ENCODE measurements at places on chromosomes 11 and 22.

DNA sequence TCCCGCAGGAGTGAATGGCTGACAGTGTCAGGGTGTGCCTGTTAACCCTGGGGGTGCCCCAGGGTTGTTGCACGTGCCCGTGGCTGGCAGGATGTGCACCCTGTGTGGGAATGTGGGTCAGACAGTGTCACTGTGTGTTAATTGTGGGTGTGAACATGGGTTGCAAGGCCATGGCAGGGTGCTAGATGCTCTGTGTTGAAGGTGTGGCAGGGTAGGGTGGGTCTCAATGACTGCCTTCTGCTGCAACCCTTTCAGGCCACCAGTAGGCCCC is 8.3 kb downstream of the RIN1 start:
- DNase-seq, result no peak

DNA sequence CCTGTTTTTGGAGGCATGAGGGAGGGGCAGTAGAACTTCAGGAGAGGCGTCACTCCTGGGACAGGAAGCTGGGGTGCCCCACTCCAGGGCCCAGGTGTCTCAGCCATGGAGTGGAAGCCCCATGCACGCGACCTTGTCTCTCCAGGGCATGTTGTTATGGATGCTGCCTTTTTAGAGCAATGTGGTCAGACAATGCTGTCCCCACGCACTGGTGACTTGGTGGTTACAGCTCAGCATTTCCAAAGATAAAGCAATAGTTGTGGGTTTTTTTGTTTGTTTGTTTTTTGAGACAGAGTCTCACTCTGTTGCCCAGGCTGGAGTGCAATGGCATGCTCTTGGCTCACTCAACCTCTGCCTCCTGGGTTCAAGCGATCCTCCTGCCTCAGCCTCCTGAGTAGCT is 22.3 kb downstream of the EIF4G2 start:
- no peak for DNase-seq

DNA sequence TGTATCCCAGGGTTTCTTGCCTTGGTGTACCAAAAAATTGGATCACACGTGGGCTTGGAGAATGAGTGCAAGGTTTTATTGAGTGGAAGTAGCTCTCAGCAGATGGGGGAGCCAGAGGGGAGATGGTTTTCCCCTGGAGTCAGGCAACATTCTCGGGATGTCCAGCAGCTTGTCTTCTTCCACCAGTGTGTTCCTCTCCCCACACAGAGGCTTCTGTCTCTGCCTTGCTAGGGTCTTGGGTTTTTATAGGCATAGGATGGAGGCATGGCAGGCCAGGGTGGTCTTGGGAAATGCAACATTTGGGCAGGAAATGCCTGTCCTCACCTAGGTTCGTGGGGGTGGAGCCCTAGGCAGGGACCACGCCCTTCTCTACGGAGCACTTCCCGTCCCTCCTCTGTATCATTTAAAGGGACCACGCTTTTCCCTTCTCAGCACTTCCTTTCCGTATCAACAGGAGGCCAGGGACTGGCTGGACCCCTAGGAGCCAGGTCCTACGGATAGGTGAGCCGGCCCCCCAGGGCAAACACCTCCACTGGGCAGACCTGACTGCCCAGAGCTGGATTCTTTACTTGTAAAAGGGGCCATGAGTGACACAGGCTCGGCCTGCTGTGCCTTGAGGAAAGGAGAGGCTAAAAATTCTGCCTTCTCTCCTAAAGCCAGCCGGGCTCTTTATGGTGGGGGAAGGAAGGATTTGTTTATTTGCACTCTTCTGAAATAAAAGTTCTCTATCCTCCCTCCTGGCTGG is 55.3 kb upstream of the CCDC188 start:
- DNase-seq, result peak; percentile 31

DNA sequence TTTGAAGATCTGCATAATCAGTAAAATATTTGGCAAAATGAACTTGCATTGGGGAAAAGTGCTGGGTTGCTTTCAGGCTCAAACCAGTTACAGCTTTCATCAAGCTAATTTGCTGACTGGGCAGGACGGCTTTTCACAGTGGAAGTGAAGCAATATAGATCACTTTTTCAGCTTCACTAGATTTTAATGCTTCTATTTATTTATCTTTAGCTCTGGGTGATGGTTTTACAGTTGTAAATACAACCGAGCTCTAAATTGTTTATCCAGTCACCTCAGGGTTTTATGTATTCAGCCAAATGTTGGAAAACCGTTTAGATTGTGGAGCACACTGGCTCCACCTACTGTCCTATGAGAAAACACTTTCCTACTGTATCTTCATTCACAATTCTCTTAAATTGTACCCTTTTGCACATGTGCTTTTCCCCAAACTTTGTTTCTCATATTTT is 58.2 kb downstream of the ACER3 start:
- DNase-seq, result no peak

DNA sequence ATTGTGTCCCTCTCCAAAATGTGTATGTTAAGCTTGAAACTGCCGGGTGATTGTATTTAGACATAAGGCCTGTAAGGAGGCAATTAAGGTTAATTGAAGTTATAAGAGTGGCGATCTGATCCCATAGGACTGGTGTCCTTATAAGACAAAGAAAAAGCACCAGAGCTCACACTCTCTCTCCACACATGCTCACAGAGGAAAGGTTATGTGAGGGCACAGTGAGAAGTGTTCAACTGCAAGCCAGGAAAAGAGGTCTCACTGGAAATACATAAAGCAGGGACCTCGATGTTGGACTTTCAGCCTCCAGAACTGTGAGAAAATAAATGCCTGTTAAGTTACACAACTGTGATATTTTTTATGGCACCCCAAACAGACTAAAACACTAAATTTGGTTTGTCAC is 1233.8 kb upstream of the CNTN5 start:
- DNase-seq, result no peak

DNA sequence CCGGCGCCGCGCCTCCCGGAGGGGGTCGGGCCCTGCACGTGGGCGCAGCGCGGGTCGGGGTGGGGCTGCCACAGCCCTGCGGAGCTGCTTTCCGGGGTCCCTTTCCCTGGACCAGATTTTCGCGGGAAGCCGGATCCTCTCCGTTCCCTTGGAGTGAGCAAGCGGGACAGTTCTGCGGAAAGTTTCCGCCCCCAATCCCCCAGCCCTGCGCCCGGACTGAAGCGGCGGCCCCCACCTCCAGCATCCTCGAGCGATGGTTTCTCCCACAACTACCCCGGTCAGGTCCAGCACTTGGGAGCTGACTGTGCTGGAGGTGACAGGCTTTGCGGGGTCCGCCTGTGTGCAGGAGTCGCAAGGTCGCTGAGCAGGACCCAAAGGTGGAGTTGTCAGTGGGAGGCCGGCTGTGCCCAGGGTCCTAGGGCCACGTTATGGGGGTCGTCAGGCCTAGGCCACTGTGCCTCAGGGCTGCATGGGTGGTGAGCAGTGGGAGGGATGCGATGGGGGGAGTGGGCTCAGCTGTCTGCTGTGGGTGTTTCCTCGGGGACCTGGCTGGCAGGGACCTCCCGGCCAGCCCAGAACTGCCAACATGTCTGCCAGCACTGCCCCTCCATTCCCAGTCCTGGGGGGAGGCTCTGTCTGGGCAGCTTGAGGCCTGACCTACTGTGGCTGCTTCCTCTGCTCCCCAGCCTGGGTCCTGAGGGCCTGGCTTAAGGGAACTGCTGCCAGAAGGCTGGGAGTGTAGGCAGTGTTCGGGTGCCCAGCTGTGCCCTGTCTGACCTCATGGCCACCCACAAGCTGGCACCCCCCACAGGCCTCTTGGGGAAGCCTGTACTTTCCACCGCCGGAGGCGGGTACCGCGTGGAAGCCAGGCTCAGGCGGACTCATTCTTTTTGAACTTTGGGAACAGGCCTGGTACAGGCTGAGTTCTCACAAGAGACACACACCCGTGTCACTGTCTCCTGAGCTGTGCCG is 726 bp downstream of the ST3GAL4 start:
- DNase-seq, result no peak

GRCh38 chr22:37340331-37341262 is 58.3 kb downstream of the CYTH4 start:
- no peak for DNase-seq

- DNase-seq, result no peak
Measured at GRCh38 chr22:47295982-47296381, 533.5 kb downstream of the TBC1D22A start.

DNA sequence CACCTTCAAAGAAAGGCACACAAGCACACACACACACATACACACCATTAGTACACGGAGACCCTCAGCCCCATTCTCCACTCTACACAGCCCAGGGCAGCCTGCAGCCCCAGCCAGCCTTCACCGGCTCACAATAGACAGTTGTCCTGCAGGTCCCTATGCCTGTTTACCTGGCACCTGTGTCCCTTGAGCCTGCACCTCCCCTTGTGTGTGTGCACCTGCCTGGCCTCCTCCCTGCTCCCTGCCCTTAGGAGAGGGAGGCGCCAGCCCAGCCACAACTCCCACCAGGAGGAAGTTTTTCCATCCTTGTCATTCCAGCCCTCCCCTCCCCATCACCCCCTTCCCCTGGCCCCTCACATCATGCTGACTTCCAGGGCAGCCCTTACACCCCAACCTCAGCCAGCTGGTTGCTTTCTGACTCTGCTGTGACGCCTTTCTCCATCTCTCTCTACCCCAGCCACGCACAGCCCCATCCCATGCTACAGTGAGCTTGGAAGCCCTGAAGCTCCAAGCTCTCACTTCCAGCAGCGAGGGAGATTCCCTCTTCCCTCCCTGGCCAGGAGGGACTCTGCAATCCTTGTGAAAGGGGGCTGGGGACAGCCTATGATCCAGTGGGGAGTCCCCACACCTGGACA is 4.4 kb downstream of the AHNAK start:
- DNase-seq, result no peak

DNA sequence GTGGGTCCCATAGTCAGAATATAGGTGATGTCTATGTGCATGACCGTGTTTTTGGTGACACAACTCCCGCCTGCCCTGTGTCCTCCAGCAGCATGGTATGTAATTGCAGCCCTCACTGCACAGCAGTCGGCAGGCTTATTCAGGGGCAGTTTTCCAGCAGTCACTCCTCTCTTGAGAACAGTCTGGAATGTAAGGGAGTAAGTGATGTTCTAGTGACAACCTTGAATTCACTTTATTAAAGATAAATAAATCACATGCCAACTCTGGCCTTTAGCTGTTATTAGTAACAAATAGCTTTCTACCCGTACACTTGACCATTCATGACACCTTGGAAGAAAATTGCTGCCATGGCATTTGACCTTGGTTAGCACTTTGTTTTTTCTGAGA is 27.9 kb downstream of the ZNRF3 start:
- DNase-seq, result no peak

DNA sequence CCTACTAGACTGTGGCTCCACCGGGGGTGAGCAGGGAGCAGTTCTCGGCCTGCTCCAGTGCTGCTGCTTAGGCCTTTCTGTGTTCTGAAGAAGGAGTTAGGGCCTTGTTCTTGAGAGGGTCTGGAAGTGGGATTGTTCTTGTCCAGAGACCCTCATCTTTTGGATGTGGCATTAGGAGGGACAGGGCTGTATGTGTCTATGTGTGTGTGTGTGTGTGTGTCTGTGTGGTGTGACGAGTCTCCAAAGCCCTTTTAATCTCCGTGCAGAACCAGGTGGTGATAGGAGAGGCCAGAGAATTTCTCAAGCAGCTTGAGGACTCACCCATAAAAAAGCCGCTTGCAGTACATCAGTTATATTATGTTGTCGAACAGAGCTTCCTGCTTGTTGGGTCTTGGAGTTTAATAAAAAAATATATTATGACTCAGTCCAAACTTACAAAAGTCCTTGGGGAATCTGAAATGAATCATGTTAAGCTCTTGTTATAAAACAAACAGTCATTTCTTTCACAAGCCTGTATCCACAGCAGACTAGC is 196.5 kb downstream of the TENM4 start:
- DNase-seq, result no peak

- DNase-seq, result peak; percentile 72
Measured at GRCh38 chr22:36365020-36365411, 22.8 kb downstream of the MYH9 start.

GRCh38 chr22:43510281-43511070 is 98.7 kb downstream of the MPPED1 start:
- no peak for DNase-seq

DNA sequence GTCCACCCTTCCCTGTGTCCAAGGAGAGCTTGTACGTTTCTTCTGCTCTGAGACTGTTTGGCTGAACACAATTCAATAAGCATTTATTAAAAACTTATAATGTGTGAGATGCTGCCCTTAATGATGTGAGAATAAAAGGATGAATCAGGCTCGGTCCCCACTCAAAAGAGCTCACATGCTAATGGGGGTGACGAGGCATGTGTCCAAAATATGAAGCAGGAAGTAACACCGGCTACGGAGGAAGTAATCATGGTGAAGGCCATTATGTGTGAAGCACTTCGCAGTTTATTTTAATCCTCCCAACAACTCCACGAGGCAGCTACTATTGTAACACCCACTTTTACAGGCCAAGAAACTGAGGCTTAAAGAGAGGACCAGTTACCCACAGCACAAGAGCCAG is 3.4 kb upstream of the RASD2 start:
- no peak for DNase-seq

- no peak for DNase-seq
Measured at GRCh38 chr11:59866397-59866796, at the start of gene TCN1. Gene TCN1, minus strand, starts transcription at chr11:59866487. Its CDS starts 17 bp downstream, at chr11:59866470.

DNA sequence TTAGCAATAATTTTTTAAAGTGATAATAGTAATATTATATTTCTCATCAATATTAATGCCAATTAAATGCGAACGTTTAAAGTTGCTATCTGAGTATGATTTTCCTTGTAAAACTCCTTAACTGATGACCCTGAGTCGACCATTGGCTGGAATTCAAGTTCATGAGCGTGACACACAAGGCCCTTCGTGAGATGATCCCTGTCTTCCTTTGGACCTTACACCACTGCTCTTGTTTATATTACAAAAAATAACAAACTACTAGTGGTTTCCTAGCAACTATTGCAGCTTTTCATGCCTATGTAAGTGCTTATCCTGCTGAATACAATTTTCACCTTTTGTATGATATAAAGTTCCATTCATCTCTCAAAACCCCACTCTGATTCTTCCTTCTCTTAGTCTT is 752.9 kb downstream of the CNTN5 start:
- DNase-seq, result no peak

GRCh38 chr22:49664891-49665290 is 162.8 kb downstream of the BRD1 start:
- no peak for DNase-seq

DNA sequence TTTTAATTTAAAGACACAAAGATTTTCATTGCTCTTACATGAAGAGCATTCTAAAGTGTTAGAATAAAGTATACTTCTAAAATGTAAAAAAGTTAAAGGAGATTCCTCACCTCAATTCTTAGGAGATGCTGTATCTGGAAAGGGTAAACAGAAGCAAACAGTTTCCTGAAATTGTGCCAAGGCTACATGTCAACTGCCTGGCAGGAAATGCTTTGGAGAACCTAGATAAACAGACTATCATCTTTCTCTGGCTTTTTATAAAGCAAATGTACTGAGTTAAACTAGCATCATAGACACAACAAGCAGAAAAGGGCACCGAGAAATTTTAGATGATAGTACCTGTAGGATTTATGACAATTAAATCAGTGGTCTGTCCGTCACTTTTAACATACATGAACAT is 24.7 kb upstream of the AKIP1 start:
- DNase-seq, result no peak
